Stimulated activated CD4-positive, alpha-beta T cell treated with anti-CD3 and anti-CD28 coated beads, TNF-alpha, amount 100 ng/mL, for 24 hours (primary cell): ENCODE measurements at places on chromosomes 16 and 17.

DNA sequence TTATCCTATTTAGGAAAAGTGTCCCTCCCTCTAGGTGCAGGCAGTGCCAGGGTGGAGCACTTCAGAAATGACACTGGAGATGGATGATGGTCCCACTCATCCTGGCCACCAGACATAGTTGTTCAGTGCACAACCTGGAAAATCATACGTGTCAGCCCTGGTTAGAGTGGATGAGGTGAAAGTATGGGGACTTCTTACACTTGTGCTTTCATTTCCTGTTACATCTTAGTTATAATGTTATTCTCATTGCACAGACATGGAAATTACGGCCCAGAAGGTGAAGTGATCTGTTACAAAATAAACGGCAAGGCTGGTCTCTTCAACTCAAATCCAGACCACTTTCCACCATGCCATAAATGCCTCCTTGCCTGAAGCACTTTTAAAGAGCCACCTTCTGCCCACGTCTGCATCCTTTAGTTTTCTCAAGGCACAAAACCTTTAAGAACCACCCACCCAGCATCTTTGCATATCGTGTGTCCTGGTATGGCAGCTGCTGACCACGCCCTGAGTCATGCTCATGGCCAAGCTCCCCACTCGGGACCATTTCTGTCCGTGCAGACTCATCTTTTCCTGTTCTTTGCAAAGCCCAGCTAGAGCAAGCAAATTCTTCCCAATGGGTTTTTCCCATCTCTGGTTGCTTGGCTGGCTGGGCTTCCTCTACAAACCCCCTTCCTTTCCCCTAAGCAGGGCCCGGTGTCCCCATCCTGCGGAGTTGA lies 22.4 kb downstream of the TBC1D3B start:
- no peak for DNase-seq

DNA sequence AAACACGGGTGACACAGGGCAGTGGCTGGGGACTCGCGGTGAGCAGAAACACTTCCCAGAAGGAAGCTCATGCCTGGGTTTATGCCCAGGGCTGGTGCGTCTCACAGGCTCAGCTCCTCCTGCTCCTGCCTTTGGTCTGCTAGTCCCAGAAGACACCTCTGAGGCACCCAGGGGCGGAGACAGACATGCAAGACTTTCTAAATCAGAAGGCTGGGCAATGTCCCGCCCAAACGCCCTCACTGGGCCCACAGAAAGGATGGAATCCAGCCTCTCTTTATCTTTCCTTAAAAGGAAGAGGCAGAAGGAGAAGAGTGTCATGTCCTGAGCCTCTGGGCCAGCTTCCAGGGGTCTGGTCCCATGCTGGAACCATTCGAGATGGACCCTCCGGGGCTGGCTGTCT lies 197.7 kb upstream of the RPL38 start:
- no peak for DNase-seq

DNA sequence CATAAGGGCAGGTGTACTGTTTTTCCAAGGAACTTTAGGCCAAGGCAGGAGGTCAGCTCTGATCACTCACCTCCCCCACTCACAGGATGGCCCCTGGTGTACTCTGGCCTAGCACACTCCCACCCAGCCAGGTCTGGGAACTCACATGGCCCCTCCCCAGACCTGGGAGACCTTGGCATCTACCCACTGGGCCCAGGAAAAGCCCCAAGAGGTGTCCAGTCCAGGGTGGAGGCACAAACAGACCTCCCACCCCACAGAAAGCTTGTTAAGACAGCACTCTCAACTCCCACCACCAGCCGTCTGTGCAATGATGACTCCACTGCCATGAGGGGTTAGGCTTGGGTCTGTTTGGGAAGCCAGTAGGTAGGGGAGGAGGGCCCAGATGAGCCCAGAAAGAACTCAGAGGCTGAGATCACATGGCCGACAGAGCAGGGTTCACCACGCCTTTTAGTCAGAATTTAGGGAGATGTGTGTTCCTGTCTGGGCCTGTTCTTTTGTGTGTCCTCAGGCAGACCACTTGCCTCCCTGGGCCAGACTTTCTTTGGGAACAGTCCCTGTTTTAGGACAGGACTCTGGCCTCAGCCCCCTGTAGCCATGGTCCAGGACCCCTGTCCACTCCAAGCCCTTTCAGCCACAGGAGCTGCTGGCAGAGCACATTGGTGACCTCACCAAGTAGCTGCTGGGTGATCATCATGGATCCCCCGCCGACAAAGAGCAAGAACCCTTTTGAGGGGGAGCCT lies 12.1 kb upstream of the CBFB start:
- DNase-seq: no peak

- DNase-seq: no peak
Observed at GRCh38 chr17:29162909-29163341, 17.3 kb downstream of the MYO18A start.

DNA sequence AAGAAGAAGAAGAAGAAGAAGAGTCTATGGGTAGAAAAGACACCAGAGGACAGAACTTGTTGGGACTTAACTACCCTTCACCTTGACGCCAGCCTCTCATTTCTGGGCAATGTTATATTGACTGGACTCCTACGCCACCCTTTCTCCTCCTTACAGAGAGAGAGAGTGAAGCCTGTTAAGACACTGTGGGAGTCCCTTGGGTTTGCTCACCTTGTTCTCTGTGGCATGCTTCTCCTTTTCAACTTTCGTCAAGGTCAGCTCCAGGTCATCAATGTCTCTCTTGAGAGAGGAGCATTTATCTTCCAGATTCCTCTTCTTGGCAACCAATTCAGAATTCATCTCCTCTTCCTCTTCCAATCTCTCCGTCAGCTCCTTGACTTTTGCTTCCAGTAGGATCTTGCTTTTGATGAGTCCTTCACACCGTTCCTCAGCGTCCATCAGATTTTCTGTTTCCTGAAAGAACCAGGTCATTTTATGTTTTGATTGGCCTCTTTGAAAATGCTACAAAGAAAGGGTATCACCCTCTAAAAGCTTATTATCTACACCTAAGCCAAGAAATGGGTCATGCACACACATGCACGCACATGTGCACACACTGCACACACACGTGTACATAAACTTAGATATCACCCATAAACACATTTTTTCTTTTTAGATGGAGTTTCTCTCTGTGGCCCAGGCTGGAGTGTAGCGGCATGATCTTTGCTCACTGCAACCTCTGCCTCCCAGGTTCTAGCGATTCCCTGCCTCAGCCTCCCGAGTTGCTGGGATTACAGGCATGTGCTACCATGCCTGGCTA lies 48.8 kb downstream of the MYH13 start:
- DNase-seq: no peak

GRCh38 chr17:29918922-29919856 lies 10.8 kb downstream of the SSH2 start:
- DNase-seq: no peak

DNA sequence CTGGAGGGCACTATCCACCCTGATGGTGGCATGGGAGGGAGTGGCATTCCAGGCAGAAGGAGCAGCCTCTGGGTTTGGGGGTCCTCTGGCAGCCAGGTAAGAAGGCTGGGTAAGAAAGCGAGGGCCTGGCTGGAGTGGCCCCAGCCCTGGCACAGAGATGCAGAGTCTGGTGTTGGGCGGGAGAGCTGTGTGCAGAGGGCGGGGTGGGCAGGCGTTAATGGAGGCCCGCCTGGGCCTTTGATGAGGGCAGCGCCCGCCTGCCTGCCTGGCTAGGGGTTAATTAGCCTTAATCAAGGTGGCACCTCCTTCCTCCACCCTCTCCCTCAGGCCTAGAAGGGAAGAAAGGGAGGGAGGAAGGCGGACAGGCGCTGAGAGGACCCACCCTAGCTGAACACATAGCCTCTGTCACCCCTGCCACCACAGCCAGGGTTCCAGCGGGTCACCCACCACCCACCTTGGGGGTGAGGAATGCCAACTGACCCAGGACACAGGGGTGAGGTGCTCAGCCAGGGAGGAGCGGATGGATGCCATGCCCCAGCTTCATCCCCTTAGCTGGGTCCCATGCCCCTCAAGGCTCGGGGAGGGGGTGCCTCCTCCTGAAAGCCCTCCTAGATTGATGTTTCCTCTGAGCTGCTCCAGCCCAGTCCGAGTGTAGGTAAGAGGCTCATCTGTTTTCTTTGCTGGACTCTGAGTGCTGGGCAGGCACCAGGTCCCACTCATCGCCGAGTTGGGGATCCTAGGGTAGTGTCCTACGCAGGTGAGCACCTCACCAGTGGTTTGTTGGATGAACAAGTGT lies 13.4 kb upstream of the FAM83G start:
- no peak for DNase-seq

GRCh38 chr16:58937661-58938060 lies 203.5 kb upstream of the GOT2 start:
- no peak for DNase-seq

DNA sequence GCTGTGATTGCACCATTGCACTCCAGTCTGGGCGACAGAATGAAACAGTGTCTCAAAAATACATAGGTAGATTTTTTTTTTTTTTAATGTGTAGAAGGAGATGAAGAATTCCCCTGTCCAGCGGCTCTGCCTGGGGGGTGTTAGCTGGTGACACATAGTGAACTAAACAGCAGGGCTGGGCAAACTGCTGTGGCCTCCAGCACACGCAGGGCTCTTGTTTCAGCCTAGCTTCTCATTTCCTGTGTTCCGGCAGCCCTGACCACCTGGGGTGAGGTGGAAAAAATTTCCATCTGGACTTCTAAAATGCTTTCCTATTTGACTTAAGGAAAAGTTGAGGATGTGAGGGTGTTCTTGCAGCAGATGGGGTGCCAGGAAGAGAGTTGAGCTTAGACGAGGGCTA lies 33.3 kb upstream of the RGS9 start:
- no peak for DNase-seq

DNA sequence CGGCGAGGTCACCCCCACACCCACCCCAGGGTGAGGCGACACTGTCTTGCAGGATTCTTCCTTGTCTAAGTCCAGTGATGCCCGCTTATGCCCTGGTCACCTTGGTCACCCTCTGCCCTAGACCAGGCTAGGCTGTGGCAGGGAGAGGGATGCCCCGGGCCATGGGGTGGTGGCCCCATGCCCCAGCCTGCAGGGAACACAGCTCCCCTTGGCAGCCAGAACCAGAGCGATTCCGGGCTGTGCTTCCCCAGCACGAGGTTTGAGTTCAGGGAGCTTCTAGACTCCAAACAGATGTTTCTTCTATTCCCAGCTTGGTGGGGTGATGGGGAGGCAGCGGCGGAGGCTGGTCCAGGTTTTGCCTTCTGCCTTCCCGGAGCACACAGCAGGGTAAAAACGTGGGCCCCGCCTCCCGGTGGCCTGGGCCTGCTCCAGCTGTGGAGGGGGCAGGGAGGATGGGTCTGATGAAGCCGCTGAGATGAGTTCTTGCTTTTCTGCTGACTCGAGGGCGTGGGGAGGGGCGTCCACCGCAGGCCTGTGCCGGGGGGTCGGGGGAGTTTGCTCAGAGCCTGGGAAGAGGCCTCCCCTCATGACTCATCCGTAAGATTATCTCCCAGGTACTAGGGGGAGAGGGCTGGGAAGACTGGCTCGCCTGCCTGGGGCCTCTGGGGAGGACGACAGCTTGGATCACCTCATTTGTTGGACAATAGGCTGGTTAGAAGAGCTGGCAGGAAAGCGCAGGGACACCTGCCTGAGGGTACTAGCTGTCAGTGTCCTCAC lies 15.4 kb downstream of the SMTNL2 start:
- DNase-seq: no peak

DNA sequence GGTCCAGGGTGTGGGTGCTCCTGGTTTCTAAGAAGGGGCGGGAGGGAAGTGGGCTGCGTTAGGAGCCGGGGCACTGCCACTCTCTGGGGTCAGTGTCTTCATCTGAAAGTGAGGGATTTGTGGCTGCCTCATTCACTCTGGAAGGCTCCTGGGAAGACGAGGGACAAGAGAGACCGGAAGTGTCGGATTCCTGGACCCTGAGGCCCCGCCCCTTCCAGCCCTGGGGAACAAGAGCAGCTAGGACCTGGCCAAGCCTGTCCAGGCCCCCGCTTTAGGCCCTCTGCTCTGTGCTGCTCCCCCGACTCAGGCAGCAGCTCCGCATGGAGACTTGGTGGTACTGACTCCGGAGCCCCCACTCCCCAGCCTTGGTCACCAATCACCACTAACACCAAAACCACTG lies 6.5 kb downstream of the LGALS3BP start:
- no peak for DNase-seq

GRCh38 chr16:78368121-78369102 lies 269.0 kb downstream of the WWOX start:
- DNase-seq: no peak

GRCh38 chr16:19885451-19886072 lies 914 bp upstream of the GPRC5B start:
- no peak for DNase-seq

GRCh38 chr17:43442711-43443110 lies 41.1 kb upstream of the DHX8 start:
- DNase-seq: no peak

DNA sequence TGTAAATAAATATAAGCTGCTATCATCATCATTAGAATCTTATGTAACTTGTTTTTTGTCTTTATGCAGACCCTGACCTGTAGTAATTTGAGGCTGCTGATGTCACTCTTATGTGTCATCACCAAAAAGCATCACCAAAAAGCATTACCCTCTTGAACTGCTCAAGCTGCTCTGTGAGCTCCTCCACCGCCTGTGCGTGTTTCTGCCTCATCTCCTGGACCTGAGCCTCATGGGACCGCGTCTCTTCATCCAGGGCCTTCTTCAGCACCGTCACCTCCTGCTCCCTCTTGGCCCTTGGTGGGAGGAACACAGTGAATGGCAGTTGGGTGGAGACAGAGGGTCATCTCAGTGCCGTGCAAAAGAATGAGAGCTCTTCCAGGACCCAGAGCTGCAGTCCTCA lies 82.4 kb downstream of the NDE1 start:
- DNase-seq: no peak

- DNase-seq: no peak
Observed at GRCh38 chr17:225551-225950, 44.1 kb upstream of the DOC2B start.

GRCh38 chr17:80780381-80781198 lies 211.1 kb upstream of the CHMP6 start:
- no peak for DNase-seq

DNA sequence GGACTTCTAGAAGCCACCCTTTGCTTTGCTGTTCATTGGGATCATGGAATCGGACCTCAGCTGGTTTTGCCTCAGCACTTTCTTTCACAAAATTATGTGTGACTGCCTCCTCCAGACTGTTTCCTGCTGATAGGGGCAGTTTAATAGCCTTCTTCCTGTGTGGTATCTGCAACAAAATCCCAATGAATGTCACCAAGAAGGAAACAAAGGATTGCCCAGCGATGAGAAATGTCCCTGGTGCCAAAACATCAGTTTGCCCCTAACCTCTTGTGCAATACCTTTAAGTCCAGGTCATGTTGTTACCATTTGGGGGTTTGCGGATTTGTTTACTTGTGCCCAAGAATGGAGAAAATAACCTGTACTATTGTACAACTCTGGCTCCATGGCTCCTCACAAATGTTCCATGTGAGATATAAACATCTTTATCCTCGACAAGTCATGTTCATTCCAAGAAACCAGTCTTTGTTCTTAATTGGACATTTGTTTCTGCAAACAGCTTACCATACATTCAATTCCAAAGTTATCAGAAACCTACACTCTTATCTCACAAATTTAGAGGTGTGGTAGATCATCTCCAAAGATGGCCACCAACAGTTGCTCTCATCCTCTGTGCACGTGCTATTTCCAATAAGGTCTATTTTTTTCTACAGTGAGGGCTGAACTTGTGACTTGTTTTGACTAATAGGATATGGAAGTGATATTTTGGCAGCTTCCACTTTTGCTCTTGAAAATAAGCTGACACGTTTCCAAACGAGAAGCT lies 14.8 kb downstream of the TAC4 start:
- DNase-seq: no peak

GRCh38 chr17:58920773-58921172 lies 165.1 kb downstream of the PPM1E start:
- no peak for DNase-seq

- DNase-seq: no peak
Observed at GRCh38 chr16:35798885-35799426, 2339.5 kb downstream of the TP53TG3F start.

GRCh38 chr17:75693500-75694481 lies 26.7 kb downstream of the SAP30BP start:
- no peak for DNase-seq
